NCI-H2081 (cell line): ENCODE measurements at places on chromosomes 7 and 10.
A peak's percentile ranks its signal among the peaks of the same experiment; 100 is the strongest.

DNA sequence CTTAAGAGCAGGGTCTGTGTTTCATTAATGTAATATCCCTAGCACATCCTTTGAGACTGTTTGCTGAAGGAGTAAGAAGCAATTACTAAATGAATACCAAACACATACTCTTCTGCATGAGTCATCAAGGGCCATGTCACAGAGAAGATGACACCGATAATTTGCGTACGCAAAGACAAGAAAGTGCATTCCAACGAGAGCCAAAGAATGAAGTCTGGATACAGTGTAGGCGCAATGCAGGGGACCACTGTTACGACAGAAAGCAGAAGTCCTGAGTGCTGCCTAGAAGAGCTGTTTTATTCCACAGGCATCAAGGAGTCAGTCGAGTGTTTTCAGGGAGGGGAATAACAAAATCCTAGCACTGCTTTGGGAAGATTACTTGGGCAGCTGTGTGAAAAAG, 62.7 kb downstream of the VPS41 start:
- no peak for DNase-seq

DNA sequence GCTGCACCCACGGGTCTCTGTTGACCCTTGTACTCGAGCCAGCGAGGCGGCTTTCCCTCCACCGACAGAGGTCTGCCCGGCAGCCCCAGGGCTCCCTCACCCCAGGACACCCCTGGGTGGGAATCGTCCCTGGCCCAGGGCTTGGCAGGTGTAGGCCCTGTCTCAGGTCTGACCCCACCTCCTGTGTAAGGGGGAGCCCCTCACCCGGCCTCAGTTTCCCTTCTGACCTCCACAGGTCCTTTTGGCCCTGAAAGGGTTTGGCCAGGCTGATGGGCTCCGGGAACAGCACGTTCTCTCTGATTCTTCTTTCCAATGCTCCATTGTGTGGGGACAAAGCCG, 25.0 kb upstream of the ELFN1 start:
- no peak for DNase-seq

GRCh38 chr7:104800307-104800706, 213.7 kb upstream of the KMT2E start:
- no peak for DNase-seq

GRCh38 chr10:88243202-88243744, 339.8 kb downstream of the RNLS start:
- DNase-seq = no peak

- DNase-seq = no peak
These were observed 14.7 kb downstream of the MMRN2 start for GRCh38 chr10:86942441-86943315.

DNA sequence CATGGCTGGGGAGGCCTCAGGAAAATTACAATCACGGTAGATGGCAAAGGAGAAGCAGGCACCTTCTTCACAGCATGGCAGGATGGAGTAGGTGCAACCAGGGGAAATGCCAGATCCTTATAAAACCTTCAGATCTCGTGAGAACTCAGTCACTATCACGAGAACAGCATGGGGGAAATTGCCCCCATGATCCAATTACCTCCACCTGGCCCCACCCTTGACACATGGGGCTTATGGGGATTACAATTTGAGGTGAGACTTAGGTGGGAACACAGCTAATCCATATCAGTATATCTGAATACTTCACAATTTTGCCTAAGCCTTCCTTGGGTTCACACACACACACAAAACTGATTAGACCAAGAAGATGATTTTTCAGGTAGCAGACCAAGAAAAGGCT, 145.1 kb upstream of the COL1A2 start:
- DNase-seq = no peak

DNA sequence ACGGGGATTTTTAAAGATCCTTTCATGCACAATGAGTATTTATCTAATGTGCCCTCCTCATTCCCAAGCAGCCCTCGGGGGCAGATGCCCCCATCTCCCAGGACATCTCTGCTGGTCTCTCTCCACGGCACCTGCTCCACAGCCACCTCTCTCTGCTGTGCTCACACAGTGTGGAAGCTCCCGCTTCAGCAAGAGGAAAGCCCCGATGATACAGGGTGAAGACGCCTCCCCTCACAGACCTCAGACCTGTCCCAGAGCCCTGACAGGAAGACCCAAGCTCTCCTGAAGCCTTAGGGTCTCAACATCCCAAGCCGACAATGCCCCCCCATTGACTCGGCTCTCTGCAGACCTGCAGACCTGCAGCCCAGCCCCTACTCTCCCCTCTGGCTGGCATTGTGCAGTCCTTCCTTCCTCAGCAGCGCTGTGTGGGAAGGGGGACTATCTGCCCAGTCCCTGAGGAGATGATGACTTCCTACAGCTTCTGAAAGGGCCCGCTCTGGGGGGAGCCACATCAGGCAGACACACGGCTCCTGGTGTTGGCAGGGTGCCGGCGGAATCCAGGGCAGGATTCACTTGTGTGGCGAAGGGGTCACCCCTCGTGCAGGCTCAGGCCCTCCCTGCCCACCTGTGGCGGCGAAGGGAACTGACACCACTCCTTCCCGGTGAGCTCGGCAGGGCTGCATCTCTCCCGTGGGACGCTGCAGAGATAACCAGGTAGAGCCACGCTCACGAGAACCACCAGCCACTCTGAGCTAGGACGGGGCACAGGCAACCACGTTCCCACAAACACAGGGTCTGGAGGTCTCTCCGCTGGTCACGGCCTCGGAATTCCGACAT, 61.8 kb downstream of the PTPRN2 start:
- DNase-seq = no peak

DNA sequence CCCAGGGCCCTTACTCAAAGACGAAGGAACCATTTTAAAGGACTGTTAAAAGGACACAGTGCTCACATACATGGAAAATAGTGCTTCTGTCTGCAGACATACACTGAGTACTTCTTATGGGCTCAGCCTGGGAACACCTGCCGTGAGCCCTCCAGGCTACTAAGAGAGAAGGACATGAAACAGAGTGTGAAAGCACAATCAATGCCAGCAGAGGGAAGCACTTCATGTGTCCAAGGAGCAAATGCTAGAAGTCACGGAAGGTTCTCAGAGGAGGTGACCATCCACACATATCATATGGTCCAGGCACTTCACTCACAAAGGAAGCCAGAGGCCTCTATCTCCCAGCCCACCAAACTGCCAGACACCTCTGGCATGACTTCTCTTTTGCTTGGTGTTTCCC, 15.5 kb downstream of the ELMO1 start:
- no peak for DNase-seq

GRCh38 chr10:79298403-79299244, 48.6 kb upstream of the PPIF start:
- DNase-seq = no peak

- no peak for DNase-seq
These were observed 629.3 kb upstream of the NRP1 start for GRCh38 chr10:33963729-33964128.

GRCh38 chr7:39304668-39305405, 261.4 kb upstream of the YAE1 start:
- no peak for DNase-seq

DNA sequence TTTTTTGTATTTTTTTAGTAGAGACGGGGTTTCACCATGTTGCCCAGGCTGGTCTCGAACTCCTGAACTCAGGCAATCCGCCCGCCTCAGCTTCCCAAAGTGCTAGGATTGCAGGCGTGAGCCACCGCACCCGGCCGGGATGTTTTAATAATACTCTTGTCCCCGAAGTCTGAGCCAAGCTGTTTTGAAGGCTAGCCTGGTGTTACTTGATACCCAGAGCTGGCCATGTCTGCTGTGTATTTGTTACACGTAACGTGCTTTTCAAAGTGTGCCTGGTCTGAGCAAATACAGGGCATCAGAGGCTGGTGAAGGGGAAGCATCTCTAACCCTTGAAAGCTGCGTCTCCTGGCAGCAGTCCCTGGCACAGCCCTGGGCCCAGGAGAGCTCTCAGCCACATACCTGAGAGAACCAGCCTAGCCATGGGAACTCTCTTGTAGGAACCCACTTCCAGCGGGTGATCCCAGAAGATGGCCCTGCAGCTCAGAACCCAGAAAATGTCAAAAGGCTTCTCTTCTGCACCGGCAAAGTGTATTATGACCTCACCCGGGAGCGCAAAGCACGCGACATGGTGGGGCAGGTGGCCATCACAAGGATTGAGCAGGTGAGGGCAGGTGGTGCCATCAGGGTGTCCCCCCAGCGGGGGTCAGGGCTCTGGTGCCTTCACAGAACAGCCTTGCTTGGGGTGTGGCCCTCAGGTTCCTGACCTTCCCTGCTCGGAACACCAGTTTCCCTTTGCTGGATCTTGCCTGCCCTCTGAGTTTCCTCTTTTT, 41.7 kb upstream of the ZMIZ2 start:
- DNase-seq = no peak

DNA sequence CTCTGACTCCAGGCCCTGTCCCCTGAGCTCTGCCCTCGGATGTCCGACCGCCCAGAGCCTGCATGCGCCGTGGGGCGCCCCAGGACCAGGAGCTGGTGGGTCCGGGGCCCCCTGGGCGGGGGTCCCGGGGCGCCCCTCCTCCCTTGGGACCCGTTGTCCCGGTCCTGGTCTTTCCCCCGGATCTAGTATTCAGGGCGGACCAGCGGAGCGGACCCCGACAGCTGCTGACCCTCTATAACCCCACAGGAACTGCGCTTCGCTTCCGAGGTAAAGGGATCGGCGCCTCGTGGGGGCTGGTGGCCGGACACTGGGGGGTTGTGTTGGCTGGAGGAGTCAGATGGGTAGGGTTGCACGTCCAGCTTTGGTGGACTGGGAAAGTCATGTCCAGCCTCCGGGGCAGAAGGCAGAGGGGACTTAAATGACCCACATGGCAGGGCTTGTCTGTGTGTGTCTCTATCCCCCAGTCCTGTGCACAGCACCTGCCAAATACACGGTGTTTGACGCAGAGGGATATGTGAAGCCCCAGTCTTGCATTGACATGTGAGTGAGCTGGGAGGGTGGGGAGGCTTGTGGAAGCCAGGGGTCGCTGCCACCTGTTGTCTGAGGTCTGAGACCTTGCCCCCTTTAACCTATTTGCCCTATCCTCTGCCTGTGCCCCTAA, 520 bp downstream of the MOSPD3 start:
- DNase-seq = no peak

GRCh38 chr10:50469778-50470193, 154.0 kb downstream of the SGMS1 start:
- DNase-seq = no peak

GRCh38 chr7:5545222-5545914, 121.7 kb upstream of the TNRC18 start:
- peak; percentile 19 for DNase-seq

GRCh38 chr10:45410807-45411606, 37.0 kb downstream of the ALOX5 start:
- DNase-seq = no peak

DNA sequence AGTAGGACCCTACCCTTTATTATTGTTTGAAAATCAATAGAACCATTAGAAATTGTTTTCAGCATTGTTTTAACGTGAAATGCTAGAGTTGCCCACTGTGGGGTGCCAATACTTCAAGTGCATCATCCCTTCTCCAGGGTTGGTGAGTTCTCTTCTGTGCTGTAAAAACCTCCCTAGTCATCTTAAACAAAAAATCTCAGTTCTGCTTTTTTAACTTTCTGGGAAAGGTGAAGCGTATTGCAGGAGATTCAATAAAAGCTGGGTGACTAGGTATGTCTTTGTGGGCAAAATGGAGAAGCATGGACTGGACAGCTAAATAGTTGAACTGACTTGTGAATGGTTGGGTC, 699.1 kb downstream of the SUGCT start:
- DNase-seq = no peak

DNA sequence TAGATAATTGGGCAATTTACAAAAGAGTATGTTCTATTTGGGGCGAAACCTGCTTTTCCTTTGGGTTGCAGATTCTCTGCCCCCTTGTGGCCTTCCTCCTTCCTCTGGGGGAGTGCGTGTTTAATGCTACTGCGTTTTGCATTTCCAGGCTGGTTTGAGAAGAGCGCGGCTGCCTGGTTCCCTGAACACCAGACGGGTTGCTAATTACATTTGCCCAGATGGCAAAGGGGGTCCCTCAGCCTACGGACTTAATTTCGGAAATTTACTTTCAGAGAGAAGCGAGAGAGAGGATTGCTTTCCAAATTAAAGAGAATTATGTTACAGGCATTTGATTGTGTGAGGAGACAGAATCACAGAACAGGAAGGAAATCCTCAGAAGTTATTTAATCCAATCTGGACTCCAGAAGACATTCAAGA, 91.9 kb upstream of the JAZF1 start:
- DNase-seq = peak; percentile 47

- no peak for DNase-seq
These were observed 145.6 kb downstream of the GLCCI1 start for GRCh38 chr7:8114175-8114574.

DNA sequence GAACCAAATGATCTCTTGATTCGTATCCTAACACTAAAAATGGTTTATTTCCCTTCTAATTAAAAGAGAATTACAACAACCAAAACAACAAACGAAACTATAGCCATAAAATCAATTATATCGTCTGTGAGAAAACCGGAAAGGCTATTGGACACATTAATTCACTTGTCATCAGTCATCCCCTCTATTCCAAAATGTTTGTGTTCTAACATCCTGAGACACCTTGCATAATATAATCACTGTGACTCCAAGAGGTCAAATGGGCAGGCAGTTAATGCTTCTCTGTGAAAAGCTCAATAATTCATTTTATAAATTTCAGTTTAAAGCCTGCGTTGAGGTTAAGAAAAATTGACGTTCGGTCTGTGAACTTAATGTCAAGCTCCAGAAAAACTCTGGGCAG, 463 bp upstream of the LRRTM3 start:
- DNase-seq = no peak

- DNase-seq = no peak
These were observed 70.3 kb downstream of the ABI1 start for GRCh38 chr10:26790221-26790995.

- DNase-seq = no peak
These were observed 48.4 kb downstream of the AASS start for GRCh38 chr7:122095642-122096041.

DNA sequence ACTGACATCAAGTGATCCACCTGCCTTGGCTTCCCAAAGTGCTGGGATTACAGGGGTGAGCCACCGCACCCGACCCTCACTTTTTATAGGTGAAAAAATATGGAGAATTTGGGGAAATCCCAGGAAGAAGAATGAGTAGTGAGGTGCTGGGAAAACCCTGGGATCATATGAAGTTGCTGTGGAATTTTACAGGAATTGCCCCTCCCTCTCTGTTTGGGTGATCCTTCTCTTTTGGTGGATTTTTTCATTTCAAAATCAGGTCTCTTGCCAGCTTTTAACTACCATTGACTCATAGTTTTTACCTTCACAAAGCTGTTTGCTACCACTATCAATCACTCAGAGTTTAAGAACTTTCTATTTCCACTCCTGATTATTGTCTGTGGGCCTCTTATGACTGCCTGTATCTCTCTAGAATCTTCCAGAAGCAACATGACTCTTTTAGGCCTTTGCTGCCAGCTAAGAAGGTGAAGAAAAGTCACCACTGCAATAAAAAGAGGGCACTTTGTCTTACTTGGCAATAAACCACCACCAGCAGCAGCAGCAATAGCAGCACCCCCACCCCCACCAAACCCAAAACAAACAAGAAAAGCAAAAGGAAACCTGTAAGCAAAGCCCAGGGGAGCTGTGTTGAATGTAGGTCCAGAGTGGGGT, 4.0 kb upstream of the GIMAP8 start:
- DNase-seq = no peak
